Stimulated activated CD4-positive, alpha-beta T cell treated with anti-CD3 and anti-CD28 coated beads, TNF-alpha, amount 100 ng/mL, for 24 hours (primary cell): ENCODE measurements at places on chromosomes 11 and 22.

GRCh38 chr11:87548797-87549196, 511.1 kb downstream of the TMEM135 start:
- no peak for DNase-seq

- no peak for DNase-seq
Observed at GRCh38 chr11:116689413-116690127, 83.2 kb downstream of the BUD13 start.

DNA sequence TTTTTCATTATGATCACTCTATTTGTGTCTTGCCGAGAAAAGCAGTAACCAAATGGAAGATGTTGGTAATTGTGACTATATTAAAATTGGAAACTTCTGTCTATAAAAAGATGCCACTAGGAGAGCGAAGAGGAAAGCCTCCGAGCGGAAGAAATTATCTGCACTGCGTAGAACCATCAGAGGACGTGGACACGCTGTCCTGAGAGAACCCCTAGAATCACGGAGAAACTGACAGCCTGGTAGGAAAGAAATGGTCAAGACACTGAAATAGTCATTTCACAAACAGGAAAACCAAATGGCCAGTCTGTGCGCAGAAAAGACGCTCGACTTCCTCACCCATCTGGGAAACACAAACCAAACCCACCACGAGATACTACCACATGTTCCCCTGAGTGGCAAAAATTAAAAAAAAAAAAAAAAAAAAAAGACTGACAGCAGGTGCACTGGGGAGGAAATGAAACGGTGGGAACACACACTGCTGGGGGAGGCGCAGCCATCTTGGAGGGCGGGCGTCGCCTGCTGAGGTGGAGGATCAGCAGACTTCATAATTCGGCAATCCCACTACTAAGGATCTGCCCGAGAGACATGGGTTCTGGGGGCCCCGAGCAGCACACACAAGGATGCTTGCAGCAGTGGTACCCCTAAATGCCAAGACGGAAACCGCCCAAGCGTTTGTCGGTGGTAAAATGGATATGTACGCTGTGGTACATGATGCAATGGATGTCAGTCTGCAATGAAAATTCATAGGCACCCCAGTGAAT, 21.3 kb downstream of the IFITM10 start:
- DNase-seq = no peak

GRCh38 chr22:28750471-28750881, 8.6 kb downstream of the HSCB start:
- DNase-seq = no peak

DNA sequence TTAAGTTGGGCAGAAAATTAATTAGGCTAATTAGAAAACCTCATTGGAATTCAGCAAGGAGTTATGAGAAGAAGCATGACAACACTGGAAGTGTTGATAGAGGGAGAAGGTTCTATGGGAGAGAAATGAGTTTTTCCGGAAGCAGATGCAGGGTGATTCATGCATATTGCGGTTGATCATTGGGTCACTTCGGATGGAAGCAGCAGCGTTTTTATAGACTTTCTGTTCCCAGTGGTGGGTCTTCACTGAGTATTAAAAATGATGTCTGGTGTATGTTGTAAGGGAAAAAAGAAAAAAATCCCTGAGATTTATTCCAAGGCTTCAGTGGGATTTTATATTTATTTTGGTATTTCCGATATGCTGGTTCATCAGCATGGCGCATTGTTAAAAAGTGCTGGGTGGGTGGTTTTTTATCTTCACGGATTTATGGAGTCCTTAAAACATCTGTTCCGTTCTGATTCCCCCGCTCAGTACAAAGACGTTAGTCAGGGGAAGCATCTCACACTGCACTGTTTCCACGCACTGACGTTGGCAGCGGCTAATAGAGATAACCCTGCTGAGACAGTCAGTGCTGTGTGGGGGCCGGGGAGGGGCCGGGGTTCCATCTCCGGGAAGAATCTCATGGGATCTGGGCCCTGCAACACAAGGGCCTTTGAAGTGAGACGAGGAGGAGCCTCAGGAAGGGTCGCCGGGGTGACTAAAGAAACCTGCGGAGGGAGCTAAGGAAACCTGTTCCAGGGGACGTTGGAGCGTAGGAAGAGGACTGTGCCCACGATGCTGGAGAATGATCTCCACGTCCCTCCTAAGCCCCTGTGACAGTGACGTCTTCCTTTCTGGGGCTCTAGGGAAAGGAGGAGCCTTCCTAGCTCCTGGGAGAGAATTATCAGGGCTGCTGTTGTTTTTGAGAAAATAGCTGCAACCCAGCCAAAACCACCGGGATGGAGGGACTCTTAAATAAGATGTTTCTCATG, 390.0 kb downstream of the NTM start:
- DNase-seq = no peak

DNA sequence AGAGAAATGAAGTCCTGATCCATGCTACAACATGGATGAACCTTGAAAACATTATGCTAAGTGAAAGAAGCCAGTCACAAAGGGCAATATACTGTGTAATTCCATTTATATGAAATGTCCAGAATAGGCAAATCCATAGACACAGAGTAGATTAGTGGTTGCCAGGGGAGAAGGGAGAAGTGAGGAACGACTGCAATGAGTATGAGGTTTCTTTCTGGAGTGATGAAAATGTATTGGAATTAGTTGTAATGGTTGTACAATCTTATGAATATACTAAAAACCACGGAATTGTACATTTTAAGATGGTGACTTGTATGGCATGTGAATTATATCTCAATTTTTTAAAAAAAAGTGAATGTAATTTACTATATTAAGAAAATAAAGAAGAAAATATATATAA, 83.1 kb upstream of the GDPD4 start:
- DNase-seq = no peak

- no peak for DNase-seq
Observed at GRCh38 chr11:64603411-64604110, 12.5 kb downstream of the SLC22A12 start.

DNA sequence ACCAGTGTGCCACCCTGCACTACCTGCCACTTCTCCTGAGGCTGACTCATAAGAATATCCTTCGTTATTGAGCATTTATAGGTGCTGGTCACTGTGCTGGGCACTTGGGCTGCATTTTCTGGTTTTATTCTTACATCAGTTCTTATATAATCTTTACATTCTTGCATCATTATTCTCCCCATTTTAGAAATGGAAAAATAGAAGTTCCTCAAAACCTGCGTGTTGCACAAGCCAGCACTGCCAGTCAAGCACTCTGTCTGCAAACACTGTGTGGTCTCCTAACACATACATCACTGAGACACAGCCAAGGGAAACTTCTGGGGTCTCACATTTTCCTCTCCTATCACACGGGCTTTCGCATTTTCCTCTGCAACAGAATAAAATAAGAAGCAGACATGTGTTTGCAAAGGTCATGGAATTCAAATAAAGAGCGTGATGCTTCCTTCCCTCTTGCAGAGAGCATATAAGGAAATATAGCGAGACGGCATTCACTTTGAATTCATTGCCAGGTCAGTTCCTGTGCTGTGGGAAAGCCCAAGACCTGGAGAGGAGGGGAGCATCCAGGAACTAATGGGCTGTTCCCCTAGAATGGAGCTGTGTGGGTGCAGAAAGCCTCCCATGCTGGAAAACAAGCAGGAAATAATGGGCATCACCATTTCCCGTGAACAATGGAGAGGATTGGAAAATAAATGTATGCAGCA, 73.9 kb upstream of the SEZ6L start:
- no peak for DNase-seq

DNA sequence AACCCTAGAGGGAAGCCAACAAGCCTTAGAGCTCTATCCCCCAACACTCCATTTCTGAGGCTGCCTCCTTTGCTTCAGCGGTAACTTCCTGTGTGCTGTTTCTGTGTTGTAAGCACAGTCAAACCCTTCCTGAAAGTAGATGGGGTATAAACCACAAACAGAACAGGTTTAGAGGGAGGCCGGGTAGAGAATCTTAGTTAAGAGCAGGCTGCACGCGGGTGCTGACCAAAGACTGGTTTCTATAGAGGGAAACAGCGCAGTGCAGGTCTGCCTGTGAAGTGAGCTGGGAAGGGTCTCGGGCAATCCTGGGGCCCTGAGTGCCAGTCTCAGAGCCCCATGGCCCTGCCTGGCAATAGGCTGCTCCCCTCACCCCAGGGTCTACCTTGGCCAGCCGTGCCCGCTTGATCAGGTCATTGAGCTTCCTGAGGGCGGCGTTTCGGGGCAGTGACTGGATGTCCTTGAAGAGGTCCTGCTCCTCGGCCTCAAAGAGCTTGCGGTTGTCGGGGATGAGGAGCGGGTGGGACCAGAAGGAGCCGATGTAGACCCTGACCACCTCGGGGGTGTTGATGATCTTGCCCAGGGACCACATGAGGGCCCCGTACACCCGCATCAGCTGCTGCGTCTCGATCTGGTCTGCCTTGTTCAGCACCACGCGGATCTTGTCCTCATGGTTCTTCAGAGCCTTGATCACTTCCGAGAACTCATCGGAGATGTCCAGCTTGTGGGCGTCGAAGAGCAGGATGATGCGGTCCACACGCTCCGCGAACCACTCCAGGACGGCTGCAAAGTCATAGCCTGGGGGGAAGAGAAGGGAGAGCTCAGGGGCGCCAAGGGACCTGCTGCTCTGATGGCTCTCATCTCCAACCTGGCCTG, 15.3 kb upstream of the CDC42BPG start:
- no peak for DNase-seq
